ENCODE measurements at places on chromosomes 6 and 20.

DNA sequence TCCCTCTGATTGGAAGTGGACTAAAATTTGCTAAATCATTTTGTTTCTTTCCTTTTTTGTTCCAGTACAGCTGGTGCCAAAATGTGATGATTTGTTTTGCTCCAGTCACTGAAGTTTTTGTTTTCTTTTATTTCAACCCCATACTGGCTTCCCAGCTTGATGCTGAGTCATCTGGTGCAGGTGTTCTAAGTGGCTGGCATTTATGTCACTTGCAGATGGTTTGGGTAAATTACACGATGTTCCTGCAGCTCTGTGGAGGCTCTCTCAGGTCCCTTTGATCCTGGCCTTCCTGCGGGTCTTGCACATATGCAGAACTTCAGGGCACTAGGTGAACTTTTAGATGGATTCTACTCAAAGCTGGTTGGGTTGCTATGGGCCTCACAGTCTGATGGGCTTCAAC is 577.7 kb downstream of the HAO1 start:
- no peak for DNase-seq

GRCh38 chr20:37223053-37223452 is 38.6 kb downstream of the GHRH start:
- no peak for DNase-seq

DNA sequence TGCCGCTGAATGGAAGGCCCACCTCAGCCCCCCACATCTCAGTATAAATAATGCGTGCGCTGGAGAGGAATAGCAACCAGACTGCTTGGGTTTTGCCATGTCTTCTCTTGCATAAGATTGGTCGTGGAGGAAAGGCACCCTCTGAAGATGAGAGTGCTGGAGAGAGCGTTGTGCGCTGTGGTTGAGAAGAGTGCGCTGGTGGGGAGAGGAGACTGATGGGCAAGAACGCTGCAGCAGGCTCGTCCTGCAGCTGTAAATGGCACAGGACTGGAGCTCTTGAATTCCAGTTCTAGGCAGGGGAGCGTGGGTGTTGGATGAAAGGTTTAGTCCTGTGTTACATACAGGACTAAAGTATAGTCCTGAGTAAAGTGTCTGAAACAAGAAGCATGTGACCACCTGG is 51.5 kb downstream of the RPRD1B start:
- DNase-seq, result no peak

GRCh38 chr6:168216751-168217191 is 102.8 kb downstream of the DACT2 start:
- DNase-seq, result no peak

DNA sequence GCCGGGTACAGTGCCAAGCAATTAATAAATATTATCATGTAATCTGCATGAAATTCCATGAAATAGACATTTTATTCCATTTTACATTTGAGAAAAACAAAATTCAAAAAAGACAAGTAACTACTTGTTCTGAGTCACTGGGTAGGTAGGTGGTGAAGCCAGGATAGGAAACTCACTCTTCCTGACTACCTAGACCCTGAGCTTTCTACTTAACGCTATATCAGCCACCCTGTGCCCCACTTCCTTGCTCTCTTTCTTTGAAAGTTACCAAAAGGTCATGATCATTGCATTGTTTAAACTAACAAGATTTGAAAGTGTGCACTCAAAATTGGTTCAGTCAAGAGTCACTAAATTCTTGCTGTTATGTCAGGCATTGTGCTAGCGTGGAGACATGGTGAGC is 235.7 kb downstream of the CD83 start:
- no peak for DNase-seq

- DNase-seq, result no peak
Observed at GRCh38 chr6:158411998-158412397, 99.7 kb downstream of the TULP4 start.

Measured in GM19239 (cell line).